ENCODE measurements at places on chromosomes 13 and 19.

DNA sequence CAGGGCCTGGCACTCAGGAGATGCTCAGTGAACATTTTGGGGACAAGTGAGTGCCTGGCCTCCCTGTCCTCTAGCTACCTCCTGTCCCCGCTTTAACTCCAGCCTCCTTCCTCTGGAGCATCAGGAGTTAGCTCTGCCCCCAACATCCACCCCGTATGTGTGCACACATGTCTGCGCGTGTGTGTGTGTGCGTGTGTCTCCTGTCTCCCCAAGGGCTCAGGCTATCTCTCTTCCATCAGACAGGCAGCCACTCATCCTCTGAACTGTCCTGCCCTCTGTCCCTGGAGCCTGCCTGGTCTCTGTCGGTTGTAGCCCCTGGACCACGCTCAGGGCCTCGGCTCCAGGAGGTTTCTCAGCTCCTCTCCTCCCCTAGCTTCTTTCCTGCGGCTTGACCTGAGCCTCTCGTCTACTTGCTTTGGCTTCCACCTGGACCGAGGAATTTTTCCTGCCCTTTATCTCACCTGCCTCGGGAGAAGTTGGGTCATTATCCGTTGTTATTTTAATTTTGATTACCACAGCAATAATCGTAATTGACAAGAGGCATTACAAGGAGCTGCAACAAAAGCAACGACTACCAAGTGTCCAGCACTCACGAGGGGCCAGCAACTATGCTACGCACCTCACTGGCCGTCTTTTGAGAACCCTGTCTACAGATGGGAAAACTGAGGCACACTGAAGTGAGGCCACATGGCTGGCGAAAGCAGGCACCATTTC lies 32.0 kb upstream of the ASF1B start:
- DNase-seq, result no peak

- DNase-seq, result peak; percentile 34
These were observed 1.7 kb upstream of the LYL1 start for GRCh38 chr19:13104360-13104847.

DNA sequence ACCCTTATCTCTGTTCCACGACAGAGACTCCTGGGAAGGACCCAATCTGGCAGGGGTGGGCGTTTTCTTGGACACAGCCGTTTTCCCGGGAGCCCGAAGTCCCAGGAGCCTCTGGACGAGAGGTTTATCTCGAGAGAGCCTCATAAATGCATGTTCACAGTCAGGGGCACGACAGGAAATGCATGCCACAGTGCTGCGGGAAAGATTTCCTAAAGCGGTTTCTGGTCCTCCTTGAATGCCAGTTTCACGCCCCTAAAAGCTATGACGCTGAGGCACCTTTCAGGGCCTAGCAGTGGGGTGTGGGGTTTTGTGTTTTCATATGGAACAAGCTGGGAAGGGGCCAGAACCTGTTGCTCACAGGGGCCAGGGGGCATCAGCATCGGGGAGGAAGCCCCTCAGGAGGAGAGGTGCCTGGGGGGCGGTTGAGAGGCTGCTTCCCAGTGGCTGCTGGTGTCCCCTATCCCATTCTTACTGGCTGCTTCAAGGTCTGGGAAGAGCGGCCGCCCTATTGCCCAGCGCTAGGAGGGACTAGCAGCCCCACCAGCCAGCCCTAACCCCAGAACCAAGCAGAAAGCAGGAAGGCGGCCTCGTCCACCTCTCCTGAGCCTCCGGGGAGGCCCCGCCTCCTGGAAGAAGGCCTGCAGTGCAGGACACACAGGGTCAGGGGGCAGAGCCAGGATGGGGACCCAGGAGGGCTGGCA lies 157.0 kb downstream of the KDM4B start:
- no peak for DNase-seq

- DNase-seq, result no peak
These were observed 43.6 kb upstream of the RCBTB2 start for GRCh38 chr13:48576448-48577010.

- DNase-seq, result no peak
These were observed 402.9 kb downstream of the HS6ST3 start for GRCh38 chr13:96492766-96493165.

DNA sequence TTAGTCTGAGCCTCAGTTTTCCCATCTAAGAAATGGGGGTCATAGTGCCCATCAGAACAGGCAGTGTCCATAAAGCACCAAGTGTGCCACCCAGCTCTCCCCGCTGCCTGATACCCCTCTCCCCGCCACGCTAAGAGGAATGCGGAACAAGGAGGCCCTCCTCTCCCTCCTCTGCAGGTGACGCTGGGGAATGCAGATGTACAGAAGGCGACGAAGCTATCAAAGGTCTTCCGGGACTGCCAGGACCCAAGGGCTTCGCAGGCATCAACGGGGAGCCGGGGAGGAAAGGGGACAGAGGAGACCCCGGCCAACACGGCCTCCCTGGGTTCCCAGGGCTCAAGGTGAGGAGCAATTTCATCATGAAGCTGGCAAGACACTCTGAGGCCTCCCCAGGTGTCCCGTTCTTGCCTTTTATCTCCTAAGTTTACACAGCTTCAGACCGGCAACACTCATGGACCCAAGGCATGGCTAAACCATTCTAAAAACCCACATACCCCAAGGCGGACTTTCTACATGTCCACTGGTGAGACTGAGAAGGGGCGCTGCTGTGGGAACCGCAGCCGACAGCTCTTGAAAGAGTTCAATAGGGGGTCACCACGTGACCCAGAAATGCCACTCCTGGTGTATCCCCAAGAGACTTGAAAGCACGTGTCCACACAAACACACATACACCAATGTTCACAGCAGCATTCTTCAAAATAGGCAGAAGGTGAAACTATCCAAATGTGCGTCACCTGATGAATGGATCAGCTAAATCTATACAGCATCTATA lies 102.7 kb downstream of the RAB20 start:
- no peak for DNase-seq

DNA sequence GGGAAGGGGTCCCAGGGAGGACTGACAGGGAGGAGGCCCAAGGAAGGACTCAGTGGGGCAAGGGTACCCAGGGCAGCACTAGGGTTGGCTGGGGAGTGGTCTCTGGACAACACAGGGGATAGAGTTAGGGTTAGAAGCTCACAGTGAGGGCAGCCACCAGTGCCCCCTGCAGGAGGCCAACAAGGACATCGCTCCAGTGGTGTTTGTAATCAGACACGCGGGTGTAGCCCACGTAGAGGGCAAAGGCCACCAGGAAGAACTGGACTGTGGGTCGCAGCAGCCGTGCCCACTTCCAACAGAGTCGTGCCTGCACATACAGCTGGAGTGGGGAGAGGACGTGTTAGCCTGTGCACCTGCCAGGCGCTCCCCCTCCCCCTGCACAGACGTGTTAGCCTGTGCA lies 9.2 kb downstream of the PLPP2 start:
- DNase-seq, result no peak

- no peak for DNase-seq
These were observed 2.3 kb downstream of the ATP13A1 start for GRCh38 chr19:19661141-19661674.

GRCh38 chr19:12665281-12665573 lies 1.3 kb downstream of the MAN2B1 start:
- DNase-seq, result no peak

- no peak for DNase-seq
These were observed 17.8 kb downstream of the LMTK3 start for GRCh38 chr19:48493718-48494401.

- no peak for DNase-seq
These were observed 55.4 kb downstream of the INTS6 start for GRCh38 chr13:51397262-51397941.

DNA sequence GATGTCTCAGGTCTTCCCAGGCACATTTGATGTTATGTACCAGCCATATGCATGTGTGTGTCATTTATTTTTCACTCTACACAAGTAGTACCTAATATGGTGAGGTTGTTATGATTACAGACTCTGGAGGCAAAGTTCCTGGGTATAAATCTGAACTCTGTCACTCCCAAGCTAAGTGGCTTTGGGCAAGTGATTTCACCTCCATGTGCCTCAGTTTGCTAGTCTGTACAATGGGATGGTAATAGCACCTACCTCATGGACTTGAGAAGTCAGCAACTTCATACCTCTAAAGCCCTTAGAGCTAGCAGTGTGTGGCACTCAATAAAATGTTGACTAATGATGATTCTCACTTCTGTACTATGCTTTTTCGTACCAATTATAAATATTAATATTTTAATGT lies 3.9 kb upstream of the CATSPERG start:
- no peak for DNase-seq

DNA sequence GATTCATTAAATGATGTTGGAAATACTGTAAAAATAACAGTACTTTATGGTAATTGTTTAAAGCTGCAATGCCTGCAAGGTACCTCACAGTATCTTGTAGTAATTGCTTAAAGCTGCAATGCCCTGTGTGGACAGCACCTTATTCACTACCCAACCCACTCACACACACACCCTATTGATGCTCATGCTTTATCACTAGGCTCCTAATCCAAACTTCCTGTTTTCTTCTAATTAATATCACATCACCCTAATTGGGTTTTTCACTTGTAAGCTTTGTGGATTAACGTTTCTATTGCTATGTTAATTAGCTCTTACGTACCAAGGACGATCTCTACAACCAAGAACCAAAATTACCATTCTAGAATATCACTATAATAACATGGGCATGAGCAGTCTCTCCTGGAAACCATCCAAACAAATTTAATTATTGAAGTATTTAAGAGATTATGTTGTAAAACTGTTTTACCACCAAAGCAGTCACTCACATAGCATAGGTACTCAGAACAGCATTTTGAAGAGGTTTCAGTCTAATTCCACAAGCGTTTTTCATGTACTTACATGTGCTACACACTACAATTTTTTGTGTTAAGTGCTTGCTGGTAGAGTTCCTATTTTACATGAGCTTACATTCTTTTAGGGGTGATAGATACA lies 303.8 kb downstream of the PCDH9 start:
- no peak for DNase-seq

GRCh38 chr13:80339912-80340650 lies 845 bp downstream of the SPRY2 start:
- no peak for DNase-seq

GRCh38 chr19:29395111-29395733 lies 130.6 kb upstream of the VSTM2B start:
- DNase-seq, result no peak
